Right cardiac atrium (tissue), 5 donors: ENCODE measurements at places on chromosomes 12 and 14. TPM values are rescaled to one million over a fixed set of nuclear protein-coding genes. Genes with fewer than 3 reads are reported as not detected.

Gene DEGS2
- not detected for total RNA-seq

DNA sequence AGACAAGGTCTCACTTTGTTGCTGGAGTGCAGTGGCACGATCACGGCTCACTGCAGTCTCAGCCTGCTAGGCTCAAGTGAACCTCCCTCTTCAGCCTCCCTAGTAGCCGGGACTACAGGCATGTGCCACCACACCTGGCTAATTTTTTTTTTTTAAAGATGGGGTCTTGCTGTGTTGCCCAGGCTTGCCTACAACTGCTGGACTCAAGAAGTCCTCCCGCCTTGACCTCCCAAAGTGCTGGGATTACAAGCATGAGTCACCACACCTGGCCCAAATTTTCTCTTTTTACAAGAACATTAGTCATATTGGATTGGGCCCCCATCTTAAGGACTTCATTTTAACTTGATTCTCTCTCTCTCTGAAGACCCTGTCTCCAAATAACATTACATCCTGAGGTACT lies 7.0 kb upstream of the HECTD4 start:
- no peak for DNase-seq

DNA sequence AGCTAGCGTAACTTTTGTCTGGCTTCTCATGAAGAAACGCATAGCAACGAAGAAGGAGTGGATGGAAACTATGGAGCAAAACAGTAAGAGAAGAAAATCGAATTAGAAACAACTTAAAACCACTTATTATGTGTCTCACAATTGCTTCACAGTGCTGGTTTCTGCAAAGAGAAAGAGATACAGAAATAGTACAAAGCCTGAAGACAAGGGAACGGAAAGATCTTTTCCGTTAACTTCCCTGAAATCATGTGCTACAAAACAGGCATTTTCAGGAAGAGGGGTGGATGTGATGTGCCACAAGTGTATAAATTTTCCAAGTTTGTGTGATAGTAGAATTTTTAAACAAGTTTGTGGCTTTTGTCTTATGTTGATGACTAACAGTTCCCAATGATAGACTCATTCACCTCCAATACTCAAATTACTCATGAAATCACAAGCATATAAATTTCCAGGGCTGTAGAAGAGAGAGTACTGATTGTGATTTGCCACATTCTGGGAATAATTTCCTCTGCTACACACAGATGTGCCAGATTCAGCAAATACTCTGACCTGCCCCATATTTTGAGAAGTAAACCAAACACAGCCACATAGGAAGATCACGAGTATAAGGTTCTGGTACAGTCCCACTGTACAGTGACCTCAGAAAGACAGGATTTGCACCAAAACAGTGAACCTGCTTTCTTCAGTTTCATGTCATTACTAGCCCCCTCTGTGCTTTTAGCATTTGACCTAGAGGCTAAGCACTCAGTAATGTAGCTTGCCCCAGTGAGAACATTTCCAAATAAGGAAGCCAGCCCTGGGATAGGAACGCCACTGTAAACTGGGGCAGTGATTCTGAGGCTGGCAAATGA lies 41.4 kb upstream of the PPFIA2 start:
- no peak for DNase-seq

DNA sequence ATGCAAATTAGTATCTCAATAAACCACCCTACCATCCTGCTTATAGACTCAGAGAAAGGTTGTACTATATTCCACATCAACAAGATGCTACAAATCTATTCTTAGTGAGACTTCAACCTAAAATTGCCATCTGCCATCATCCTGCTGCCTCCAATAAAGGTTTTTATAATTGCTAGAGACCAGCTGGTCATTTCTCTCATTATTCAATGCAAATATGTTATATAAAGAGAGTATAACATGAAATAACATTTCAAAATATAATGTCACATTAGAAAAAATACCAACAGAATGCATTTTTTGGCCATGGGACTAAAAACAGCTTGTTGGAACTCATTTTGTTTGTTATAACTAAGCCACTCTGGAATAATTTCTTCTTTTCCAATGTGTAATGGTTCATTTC lies 247.3 kb downstream of the LRIG3 start:
- no peak for DNase-seq

GRCh38 chr12:6088921-6089747 lies 35.3 kb downstream of the VWF start:
- DNase-seq = no peak

- DNase-seq = no peak
These were observed 9.4 kb upstream of the GALNT9 start for GRCh38 chr12:132338781-132339180.

Gene PABPN1
- 93.6 TPM for total RNA-seq

- no peak for DNase-seq
These were observed 2.7 kb upstream of the LAG3 start for GRCh38 chr12:6769666-6770065.

GRCh38 chr12:77521508-77522115 lies 309.1 kb upstream of the NAV3 start:
- no peak for DNase-seq

Gene MFAP5
- total RNA-seq = 20.6 TPM

Gene EP400
- total RNA-seq = 19.6 TPM

Gene ANKS1B
- 7.4 TPM for total RNA-seq

Gene KERA
- total RNA-seq = not detected
